Gastrocnemius medialis (tissue), 4 donors: ENCODE measurements at places on chromosomes 2 and 18.

DNA sequence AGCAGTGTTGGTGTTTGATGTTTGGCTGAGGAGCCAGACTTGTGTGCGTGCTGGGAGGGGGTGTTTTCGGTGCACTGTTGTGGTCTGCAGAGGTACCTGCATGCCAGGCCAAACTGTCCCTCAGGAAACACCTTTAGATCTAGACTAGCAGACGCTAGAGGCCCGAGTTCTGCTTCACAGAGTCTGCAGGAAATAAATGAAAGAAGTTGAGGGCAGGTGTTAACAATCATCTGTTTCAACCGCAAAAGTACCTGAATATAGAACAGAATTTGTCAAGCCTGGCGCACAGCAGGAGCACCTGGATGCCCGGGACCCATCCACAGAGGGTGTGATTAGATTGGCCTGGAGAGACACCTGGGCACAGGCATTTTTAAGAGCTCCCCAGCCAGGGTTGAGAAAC lies 40.5 kb upstream of the REL start:
- no peaks in the 10 kb centered on the region for H3K4me1 ChIP-seq
- no peak overlapping the region for H3K27ac ChIP-seq
- H3K27me3 ChIP-seq, result no peaks in the 10 kb centered on the region
- no peaks in the 10 kb centered on the region for H3K36me3 ChIP-seq
- no peak for DNase-seq

- H3K36me3 ChIP-seq, result no peaks in the 10 kb centered on the region
- no peak for DNase-seq
- H3K4me3 ChIP-seq, result no peak overlapping the region
- H3K4me1 ChIP-seq, result no peaks in the 10 kb centered on the region
- no peaks in the 10 kb centered on the region for H3K27me3 ChIP-seq
- H3K27ac ChIP-seq, result no peak overlapping the region
Observed at GRCh38 chr2:49831698-49832367, 677.5 kb upstream of the FSHR start.

DNA sequence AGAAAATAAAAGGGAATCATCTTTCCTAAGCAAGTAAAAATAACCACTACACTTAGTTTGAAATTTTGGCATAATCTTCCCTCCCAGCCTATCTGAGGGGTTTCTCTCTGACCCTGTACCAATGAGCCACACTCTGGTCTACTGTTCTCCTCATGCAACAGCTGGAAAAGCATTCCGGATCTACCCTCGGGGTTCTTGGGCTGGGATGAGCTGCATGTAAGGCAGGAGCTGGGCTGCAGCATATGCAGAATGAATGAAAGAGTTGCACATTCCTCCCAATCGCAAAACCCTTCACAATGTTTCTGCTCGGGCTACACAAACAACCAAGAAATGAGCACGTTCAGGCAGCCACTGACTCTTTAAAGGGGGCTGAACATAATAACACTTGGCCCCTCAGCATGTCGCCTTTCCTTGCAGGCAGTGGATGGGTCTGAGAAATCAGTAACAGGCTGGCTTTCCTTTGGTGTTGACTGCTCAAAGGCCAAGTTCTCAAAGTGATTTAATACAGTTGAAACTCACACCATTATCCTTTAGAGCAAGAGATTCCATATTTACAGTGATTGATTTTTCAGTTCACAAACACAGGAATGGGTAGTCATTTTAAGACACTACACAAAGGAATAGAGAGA lies 180.4 kb upstream of the ZFP36L2 start:
- H3K4me1 ChIP-seq, result peaks cover 14% of the 10 kb centered on the region
- no peak for DNase-seq

DNA sequence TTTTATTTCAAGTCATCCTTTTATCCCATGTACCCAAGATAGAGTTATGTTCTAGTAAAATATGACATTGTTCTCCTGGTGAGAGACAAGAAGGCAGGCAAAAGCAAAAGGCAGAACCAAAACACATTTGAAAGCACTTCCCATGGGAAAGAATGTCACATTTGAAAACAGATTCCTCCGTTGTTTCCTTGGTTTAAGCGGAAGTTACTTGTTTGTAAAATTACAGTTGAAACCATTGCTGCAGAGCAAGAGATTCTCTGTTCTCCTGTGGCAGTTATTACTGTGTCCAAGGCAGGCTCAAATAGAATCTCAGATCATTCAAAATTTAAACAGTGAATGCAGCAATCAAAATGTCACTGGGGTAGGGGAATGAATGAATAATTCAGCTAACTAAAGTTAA lies 149.6 kb downstream of the MTCL1 start:
- no peaks in the 10 kb centered on the region for H3K36me3 ChIP-seq
- no peaks in the 10 kb centered on the region for H3K27me3 ChIP-seq
- no peak overlapping the region for H3K4me3 ChIP-seq
- H3K4me1 ChIP-seq, result no peaks in the 10 kb centered on the region
- H3K27ac ChIP-seq, result no peak overlapping the region
- no peak for DNase-seq

DNA sequence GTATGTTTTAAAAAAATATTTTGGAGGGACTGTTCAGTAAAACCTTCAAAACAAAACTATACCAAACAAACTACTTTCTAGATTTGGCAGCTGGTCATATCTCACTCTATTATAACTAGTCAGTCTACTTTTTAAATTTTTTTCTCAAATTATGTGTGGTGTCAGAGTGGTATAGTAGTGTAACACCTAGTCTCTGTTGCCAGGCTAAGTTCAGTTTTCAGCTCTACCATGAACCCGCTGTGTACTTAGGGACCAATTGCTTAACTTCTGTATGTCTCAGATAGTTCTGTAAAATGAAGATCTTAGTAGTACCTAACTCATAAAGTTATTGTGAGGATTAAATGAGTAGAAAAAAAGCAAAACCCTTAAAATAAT lies 54.3 kb downstream of the GPD2 start:
- peaks cover 4% of the 10 kb centered on the region for H3K4me1 ChIP-seq
- no peak overlapping the region for H3K4me3 ChIP-seq
- H3K27me3 ChIP-seq, result no peaks in the 10 kb centered on the region
- no peaks in the 10 kb centered on the region for H3K36me3 ChIP-seq
- H3K27ac ChIP-seq, result no peak overlapping the region
- DNase-seq, result no peak

- DNase-seq, result no peak
- H3K27me3 ChIP-seq, result no peaks in the 10 kb centered on the region
- no peak overlapping the region for H3K4me3 ChIP-seq
Observed at GRCh38 chr2:129912871-129913694, 66.4 kb upstream of the RAB6C start.

DNA sequence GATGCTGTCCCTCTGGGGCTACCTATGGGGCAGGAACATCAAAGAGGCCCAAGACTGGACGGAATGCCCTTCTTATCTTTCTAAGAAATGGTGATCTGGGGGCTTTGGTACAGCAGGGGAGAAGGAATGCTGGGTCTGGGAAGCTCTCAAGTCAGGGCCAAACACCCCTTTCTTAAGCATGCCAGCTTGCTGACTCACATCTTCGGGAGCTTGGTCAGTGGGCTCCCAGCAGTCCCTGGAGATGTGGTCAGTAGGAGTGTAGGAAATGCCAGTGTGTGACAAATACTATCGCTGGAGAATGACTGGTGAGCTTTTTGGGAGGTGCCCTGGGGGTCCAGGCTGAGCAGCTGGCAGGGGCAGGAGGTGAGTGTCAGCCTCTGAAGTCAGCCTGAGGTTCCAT lies 105.0 kb upstream of the CDC42EP3 start:
- H3K4me3 ChIP-seq, result no peak overlapping the region
- no peaks in the 10 kb centered on the region for H3K36me3 ChIP-seq
- no peaks in the 10 kb centered on the region for H3K27me3 ChIP-seq

DNA sequence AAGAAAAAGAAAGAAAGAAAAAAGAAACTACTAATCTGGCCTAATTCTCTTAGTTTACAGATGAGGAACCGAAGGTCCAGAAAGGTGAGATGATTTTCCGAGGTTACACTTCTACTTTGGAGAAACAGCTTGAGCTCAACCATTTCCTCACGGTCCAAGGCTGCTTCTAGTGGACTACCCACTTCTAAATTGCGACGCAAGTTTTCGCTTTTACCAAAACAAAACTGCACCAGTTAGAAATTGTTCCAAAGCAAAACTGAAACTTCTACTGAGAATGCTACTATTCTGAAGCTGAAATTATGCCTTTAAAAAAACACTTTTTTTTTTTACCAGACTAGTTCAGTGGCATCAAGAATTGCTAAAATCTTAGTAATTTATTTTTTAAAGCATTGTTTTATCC lies 101.6 kb downstream of the INO80D start:
- no peaks in the 10 kb centered on the region for H3K36me3 ChIP-seq
- no peak overlapping the region for H3K4me3 ChIP-seq
- H3K27ac ChIP-seq, result no peak overlapping the region
- no peak for DNase-seq
- no peaks in the 10 kb centered on the region for H3K27me3 ChIP-seq
- H3K4me1 ChIP-seq, result no peaks in the 10 kb centered on the region

DNA sequence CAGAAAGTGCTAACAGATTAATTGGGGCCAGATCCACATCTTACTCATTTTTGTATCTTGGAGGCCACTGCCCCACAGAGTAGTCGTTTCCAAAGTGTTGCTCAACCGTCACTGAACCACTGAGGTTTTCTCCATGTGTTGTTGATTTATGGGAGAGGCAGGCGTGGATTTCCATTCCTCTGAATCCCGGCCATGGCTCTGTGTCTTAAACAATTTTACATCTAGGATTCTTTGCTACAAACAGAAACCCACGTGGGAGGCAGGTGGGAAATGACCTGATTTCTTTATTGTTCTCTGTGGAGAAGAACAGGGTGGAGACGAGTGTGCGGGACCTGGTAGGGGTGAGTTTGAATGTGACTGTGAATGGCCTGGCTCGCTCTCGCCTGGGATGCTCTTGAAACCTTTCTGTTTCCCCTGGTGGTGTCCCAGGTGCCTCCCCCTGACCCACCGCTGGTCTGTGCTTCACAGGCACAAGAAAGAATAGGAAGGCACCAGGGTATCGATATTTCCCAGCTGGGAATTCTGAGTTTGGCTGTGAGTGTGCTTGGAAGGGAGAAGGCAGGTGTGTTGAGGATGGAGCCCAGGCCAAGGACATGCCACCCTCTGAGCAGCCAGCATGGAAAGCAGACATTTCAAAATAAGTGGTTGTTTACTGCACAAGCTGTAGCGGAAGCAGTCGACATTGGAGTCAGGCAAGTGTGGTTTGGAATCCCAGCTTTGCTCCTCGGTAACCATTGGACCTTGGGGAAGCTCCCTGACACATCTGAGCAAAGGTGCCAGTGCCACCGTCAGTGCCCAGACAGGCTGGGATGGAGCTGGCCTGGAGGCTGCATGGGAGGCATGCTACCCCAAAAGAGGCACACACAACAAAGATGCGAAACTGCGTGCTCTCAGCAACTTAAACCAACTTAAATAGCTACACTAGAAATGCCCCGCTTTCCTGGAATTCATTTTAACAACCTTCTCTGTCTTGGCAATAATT lies 50.0 kb downstream of the LPIN1 start:
- peaks cover 18% of the 10 kb centered on the region for H3K36me3 ChIP-seq
- no peak overlapping the region for H3K4me3 ChIP-seq
- H3K4me1 ChIP-seq, result no peaks in the 10 kb centered on the region
- DNase-seq, result no peak
- no peaks in the 10 kb centered on the region for H3K27me3 ChIP-seq
- no peak overlapping the region for H3K27ac ChIP-seq

DNA sequence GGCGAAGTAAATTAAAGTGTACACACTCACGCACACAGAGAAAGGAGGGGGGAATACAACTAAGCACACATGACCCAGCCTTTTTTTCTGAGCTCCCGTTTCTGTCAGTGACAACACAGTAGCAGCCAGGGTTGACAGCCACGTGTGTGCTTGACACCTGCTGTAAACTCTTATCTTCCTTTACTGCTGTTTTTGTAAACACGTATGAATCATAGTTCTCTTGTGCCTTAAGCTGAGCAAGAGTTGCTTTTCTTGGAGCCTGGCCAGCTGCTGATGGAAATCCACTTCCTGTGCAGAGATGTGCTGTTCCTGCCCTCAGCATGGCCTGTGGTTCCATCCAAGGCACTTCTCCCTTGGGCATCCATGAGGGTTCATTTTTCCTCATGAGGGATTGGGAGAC lies 561.9 kb downstream of the GALR1 start:
- H3K27me3 ChIP-seq, result no peaks in the 10 kb centered on the region
- no peak for DNase-seq
- H3K27ac ChIP-seq, result no peak overlapping the region
- no peaks in the 10 kb centered on the region for H3K36me3 ChIP-seq
- no peaks in the 10 kb centered on the region for H3K4me1 ChIP-seq

DNA sequence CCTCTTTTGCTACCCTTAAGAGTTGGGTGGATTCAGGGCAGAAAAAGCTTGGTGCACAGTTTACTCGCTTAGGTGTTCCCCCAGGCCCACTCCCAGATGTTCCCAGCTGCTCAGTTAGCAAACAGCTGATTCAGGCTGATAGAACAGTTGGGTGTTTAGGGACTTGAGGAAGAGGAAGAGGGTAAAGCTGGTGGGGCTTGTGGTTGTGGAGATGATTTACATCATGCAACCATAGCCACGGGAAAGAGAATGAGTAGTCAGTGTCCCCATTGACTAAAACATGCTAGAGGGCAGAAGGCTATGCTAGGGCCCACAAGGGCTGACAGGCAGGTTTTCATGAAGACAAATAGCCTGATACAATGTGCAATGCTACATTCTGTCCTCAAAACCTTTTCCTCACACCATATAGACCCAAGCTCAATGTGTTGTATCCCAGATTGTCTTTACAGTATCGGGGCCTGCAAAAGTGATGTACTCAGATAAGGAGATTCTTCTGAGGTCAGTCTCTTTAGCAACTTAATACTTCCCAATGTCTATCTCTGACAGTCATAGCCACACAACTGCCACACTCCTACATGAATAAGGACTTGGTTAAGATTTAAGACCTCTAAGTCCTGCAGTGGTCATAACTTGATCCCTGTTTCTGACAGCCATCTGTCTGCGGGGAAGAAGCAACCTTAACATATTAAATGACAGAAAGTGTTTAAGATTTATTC lies 15.6 kb downstream of the COLEC12 start:
- H3K27ac ChIP-seq, result no peak overlapping the region
- no peaks in the 10 kb centered on the region for H3K4me1 ChIP-seq
- H3K27me3 ChIP-seq, result no peaks in the 10 kb centered on the region
- DNase-seq, result no peak
